ENCODE measurements at places on chromosomes 16 and 17.

DNA sequence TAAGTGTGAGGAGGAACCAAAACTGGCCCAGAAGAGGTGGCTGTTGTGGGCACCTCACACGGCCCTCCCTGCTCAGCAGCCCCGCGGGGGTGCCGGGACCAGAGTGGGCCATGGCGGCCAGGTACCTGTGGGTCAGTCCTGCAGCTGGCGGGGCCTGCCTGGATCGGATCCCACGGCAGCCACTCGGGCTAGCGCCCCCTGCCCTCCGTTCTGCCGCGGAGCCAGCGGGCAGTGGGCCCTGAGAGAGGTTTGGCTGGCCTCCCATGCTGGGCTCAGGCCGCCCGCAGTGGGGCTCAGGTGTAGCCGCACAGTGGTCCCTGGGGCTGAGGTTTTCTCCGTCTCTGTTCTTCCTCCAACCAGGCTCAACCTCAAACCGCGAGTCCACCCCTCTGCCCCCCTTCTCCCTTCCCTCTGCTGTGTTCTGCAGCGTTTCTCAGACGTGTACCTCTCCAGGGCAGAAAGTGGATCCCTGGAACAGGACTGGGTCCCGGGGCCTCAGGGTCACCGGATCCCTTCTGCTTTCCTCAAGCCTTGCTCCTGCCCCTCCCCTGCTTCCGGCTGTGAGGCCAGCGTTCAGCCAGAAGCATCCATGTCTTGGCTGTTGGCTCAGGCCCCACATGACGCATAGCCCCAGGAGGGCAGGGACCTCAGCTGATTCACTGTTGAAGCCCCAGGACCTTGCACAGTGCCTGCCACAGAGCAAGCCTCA, 28.6 kb upstream of the ITGA3 start:
- DNase-seq: peak; percentile 11

DNA sequence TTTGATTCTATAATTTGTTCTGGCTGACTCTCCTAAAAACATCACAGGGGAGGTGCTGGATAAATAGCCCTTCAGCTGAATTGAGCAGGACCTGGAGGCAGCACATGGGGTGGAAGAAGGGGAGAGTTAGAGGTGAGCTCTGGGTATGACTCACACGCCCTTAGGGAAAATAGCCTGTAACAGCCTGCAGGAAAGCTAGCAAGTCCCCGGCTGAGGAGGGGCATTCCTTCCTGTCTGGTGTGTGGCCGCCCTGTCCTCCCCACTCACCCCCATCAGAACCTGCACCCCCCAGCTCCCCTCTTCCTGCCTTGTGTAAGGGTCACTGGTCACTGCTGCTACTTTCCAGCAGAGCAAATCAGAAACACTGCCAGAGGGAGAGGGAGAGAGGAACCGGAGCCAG, 187.4 kb downstream of the C16orf95 start:
- no peak for DNase-seq

- peak; percentile 62 for DNase-seq
Measured at GRCh38 chr17:56592487-56593085, 913 bp upstream of the NOG start.

- DNase-seq: no peak
Measured at GRCh38 chr16:84643180-84643583, 5.1 kb upstream of the KLHL36 start.

- DNase-seq: no peak
Measured at GRCh38 chr16:86498155-86498670, 12.1 kb upstream of the FOXF1 start.

DNA sequence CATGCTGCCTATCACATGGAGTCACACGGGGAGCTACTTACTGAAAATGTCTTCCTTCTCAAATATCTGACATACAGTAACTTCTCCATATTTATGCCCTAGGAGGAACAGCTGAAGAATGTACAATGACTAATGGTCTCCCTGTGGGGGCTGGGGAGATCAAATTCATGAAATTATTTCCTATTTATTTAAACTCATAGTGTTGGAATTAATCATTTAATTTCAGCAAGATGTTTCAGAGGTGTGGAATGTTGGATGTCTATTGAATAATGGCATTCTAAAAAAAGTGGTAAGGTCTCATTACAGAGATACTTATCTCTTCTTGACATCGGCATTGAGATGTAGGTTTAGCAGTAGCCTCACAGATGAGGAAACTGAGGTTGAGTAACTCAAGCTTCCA, 214.3 kb upstream of the CDH11 start:
- DNase-seq: no peak

DNA sequence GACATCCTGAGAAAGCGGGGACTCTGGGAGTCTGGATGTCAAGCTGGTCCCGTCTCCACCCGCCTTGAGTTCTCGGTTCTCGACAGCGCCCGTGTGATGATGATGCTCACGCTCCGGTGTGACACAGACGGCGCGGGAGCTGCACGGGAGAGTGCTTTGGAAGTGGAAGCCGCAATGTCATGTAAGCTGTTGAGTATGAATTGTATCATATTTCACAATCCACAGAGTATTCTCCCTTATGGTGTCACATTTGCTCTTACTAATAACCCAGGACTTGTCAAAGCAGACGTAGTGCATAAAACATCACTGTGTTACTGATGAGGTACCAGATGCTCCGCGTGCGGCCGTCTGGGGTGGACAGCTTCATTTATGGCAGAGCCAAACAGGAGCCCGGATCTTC, 217.5 kb upstream of the CHMP6 start:
- no peak for DNase-seq

DNA sequence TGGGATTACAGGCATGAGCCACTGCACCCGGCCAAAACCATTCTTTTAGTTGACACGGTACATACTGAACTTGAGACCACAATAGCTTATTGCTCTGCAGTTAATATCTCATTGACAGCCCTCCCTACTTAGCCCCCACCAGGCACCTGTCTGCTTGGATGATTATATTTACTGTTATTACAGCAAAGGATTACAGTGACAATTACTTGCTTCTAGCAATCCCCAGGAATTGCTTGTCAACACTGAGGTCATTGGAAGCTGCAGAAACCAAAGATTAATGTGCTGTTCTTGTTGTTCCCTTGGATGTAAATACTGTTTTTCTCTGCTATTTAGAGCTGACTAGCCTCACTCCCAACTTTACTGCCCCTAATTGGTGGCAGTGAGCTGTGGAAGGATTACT, 211.2 kb downstream of the LGALS9B start:
- DNase-seq: no peak

- no peak for DNase-seq
Measured at GRCh38 chr16:27103954-27104353, 37.2 kb downstream of the C16orf82 start.

GRCh38 chr17:8056232-8056975, 17.5 kb downstream of the ALOX15B start:
- peak; percentile 63 for DNase-seq

DNA sequence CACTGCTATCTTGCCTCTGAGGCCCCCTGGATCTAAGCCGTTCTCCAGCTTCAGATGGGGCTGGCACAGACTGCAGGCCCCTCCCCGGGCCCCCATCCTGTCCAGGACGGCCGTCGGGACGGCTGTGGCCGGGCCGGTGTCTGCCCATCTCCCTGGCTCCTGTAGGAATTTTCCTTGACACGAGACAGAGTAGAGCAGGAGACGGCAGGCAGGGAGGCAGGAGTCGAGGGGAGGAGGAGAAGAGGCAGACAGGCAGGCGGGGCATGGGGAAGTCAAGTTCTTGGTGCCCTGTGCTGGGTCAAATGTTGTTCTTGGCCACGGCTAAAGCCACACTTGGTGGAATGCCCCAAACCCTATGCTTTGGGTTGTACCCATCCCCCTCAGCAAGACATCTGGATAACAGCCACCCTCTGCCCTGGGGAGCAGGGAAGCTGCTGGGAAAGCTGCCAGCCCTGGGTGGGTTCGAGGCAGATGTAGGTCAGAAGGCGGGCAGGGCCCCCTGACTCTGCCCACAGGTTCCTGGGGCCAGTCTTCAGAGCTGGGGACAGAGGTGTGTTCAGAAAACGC, 4.0 kb downstream of the C1QTNF1 start:
- no peak for DNase-seq

DNA sequence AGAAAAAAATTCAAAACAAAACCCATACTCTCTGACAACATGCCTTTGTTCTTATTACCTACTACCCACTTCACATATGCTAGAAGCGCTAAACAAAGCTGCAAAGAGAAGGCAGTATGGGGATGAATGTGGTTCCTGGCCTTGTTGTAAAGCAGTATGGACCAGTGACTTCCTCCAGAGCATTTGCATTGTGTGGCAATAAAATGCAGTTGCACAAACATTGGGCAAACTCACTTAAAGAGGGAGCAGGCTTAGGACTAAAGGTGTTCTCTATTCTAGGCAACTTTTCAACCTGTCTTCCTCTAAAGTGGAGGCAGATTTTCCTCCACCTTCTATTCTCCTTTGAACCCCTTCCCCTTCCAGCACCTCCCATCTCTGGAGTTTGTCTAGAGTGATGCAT, 17.1 kb downstream of the TMIGD1 start:
- no peak for DNase-seq

GRCh38 chr16:881219-882097, 80.9 kb upstream of the GNG13 start:
- no peak for DNase-seq

Data from CD4-positive, alpha-beta T cell treated with Interleukin-1 beta for 1 hour (primary cell).